Activated CD8-positive, alpha-beta memory T cell treated with anti-CD3 and anti-CD28 coated beads, Interleukin-2, amount 10 ng/mL, durations not matched to agents 7 days and 5 days (primary cell): ENCODE measurements at places on chromosomes 1 and 21.

DNA sequence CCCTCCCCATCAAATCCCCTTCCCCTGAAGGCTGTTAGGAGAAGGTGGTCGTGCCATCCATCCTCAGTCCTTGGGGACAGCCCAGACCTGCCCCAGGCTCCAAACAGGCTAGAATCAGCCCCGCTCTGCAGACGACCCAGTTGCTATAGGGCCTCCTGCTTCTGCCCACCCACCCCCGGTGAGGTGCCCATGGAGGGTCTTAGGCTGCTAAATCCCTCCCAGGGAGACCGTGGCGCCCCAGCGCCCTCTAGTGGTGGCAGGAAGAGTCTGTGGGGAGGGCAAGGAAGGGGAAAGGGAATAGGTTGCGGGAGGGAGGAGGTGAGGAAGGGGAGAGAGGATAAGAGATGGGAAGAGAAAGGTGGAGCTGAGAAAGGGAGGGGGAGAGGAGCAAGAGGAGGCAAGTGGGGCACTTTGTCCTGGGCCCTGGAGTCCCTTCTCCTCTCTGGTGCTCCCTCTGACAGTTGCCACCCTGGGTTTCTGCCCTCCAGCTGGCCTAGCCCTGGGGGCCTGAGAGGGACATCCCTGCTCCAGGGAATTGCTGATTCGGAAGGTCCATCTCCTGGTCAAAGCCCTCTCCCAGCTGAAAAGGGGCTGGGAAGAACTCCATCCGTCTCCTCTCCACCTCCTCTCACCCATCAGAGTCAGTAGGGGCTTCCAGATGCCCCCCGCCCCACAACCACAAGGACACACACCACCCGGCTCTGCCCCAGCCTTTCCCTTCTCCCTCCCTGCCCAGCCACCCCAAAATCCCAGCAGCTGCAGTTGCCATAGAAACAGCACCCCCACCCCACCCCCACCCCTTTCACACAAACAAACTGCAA is 55.4 kb downstream of the CAMK2N1 start:
- DNase-seq = peak; percentile 51

GRCh38 chr1:169138866-169139670 is 32.6 kb downstream of the ATP1B1 start:
- no peak for DNase-seq

DNA sequence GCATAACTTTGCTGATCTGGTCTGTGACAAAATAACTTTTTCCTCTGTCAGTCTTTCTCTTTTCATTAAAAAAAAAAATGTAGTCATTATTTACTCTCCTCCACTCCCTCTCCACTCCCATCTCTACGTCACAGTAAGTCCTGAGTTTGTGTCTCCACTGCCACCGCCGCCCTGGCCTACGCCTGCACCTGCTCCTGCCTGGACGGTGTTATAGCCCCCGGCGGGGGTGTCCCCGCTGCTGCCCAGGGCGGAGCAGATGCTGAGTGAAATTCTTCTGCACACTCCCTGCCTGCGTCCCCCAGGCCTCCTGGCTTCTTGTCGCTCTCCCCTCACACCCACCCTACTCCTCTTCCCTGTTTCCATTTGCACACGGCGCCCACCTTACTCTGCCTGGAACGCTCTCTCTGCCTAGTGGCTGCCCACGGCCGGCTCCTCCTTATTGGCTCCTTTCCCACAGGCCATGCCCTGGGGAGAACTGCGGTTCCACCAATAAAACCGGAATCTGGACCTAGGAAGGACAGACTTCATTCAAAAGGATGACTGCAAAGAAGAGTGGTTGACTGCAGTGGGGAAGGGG is 55.2 kb upstream of the C1orf174 start:
- DNase-seq = no peak

DNA sequence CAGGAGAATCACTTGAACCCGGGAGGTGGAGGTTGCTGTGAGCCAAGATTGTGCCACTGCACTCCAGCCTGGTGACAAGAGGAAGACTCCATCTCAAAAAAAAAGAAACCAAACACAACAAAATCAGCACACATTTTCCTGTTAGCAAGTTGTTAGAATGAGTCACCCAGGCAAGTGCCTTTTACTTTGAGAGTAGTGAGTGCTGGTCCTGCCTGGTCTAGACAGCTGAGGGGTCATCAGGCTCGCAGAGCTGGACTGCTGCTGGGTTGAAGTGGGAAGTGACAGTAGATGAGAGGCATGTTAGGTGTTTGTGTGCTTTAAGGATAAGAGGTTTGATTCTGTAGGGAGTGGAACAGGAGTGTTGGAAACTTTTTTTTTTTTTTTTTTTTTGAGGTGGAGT is 31.9 kb downstream of the GNPAT start:
- no peak for DNase-seq

DNA sequence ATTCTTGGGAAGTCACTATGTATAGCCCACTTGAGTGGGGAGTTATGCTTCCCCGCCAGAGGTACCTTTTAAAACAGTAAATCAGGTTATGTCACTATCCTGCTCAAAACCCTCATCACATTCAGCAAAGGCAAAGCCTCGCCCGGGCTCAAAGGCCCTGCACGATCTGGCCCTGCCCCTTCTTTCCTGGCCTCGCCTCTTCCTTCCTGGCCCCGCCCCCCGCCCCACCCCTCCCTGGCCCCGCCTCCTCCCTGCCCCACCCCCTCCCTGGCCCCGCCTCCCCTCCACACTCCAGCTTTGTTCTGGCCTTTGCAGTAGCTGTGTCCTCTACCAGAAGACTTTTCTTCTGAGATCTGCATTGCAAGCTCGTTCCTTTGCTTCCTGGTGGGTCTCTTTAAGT is 6.6 kb downstream of the LDLRAD2 start:
- DNase-seq = peak; percentile 44

GRCh38 chr1:206472886-206473285 is 2.6 kb downstream of the IKBKE start:
- DNase-seq = no peak

DNA sequence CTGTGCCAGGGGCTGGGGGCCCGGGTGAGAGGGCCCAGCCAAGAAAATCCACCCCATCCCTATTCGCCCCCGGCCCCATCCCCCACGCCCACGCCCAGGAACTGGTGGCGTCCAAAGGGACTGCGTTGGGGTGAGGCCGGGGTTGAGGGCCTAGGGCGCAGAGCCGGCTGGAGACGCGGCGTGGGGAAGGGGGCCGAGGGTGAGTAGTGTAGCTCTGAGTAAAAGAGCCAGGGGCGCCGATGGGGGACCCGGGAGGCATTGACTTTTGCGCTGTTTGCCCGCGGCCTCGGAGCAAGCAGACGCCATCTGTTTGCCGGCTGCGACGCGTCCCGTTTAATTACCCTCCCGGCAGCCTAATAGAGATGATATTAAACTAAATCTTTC is 3.5 kb upstream of the DMRTA2 start:
- no peak for DNase-seq

DNA sequence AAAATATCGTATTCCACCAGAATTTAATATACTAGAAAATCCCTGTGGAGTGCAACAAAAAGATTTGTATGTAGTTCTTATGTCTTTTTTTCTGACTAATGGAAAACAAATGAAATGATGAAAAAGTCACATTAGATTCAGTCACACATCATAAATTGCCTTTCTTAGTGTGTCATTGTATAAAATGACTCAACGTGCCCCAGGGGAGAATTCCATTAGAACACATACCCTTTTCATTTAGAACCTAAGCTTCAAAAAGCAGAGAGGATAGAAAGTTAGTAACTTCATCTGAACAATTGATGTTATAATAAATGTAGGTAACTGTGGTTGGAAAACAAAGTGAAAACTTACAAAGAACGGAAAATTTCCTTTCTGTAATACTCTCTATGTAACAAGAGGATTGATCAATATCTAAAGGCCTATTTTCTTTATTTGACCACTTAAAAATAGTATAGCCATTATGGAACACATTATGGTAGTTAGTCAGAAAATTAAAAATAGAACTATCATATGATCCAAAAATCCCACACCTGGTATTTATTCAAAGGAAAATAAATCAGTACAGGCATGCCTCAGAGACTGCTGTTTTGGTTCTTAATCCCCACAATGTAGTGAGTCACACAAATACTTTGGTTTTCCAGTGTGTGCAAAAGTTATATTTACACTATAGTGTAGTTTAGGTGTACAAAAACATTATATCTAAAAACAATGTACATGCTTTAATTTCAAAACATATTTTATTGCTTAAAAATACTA is 1016.1 kb downstream of the KCNT2 start:
- DNase-seq = no peak

DNA sequence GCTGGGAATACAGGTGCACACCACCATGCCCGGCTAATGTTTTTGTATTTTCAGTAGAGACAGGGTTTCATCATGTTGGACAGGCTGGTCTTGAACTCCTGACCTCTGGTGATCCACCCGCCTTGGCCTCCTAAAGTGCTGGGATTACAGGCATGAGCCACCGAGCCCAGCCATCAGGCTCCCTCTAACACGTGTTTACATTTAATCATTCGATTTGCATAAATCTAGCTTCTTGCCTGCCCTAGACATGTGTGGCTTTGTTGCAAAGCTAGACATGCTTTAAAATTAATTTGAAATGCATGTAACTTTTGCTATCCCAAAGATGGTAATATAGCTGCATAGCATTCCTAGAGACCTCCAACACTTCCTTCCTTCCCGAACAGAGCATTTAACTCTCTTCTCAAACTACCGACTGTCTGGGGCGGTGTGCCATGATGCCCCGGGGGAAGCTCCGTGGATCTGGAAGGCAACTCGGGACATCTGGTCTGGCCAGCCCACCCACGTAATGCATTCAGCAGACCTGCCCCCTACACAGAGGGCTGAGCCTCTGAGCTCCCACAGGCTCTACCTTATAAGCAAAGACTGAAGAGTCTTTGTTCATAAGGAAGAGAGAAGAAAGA is 34.6 kb upstream of the NID1 start:
- no peak for DNase-seq

DNA sequence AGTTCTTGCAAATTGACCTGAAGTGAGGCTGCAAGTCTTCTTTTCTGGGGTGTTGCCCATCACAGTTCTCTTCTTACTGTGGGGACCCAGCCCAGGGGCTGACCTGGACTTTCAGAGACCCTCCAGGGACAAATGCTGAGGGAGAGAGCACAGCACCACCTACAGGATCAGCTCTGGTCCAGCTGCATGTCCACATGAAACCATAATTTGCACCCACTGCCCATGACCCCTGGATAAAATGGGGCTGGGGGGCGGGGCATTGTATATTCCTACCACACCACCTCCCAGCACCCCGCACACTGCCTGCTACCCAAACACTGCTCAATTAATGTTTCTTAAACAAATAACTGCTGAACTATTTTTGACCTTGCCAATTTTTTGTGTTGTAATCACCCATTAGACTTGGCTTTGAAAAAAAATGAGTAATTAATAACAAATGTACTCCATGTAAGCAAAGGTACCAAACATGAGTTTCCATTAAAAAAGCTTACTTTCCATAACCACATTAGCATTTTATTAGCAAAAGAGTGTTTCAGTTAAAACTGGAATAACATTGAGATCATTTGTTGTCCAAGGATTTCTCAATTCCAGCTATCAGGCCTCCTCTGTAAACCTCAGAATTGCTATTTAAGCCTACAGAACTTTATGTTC is 168.0 kb upstream of the RAB4A start:
- no peak for DNase-seq

DNA sequence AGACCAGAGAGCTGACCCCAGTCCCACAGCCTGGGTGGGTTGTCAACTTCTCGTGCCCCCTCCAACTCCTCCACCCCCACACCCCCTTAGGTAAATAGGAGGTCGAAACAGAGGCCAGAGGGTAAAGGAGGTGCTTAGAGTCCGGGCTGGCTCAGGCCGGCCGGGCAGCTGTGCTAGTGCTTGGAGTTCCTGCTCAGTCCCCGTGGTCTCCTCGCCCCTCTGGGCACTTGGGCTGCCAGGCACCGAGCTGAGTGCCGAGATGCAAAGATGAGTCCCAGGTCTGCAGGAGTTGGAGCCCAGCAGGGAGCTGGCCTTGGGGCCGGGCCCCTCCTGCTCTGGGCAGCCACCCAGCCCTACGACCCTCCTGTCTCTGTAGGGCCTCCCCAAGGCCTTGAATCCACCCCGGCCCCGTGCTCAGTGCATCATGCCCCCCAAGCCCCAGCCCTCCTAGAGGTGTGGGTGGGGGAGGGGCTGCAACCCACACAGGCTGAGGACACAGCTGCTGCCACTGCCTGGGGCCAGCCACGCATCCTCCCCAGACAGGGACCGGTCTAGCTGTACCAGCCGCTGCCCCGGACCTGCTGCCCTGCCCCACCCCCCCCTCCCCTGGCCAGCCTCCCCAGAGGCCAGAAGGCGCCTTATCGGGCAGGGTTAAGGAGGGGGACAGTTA is 1.9 kb downstream of the SMIM1 start:
- DNase-seq = no peak

GRCh38 chr1:208486677-208487076 is 242.5 kb upstream of the PLXNA2 start:
- DNase-seq = no peak

DNA sequence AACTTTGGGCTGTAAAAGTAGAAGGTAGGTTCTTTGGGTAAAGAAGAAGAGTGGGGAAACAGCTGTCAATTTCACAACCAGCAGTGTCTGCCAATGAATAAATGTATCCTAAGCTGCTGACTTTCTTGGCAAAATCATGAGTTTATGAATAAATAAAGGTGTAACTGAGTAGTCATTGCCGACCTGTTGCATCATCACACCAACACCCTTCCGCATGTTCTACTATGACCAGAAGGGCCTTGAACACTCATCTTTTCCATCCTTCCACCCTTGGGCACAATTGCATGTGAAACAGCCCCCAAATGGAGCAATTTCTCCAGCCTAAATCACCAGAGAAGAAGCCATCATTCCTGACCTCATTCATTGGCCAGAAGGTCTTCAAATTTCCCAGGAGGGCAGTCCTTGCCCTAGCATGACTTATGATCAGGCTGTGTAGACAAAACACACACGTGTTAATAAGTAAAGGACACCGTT is 31.2 kb upstream of the QSOX1 start:
- no peak for DNase-seq

DNA sequence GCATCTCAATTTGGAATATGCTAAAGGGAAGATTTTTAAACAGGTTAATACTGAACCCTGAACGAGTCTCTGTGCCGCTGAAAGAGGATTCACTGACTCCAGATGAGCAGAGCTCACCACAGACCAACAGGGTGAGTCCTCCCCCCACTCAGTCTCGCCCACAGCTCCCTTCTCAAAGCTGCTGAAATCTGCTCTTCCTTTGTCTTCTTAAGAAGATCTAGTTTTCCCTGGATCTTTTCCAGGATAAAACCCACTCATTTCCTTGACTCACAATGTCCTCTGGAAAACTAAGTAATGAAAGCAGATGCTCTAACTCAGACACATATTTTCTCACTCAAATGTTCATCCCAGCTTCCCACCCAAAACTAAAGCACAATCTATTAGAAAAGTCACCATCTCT is 447.0 kb upstream of the PKN2 start:
- DNase-seq = no peak
